Stimulated activated CD4-positive, alpha-beta T cell treated with anti-CD3 and anti-CD28 coated beads, Interleukin-15, amount 100 ng/mL, for 1 hour (primary cell): ENCODE measurements at places on chromosomes 3 and 15.

DNA sequence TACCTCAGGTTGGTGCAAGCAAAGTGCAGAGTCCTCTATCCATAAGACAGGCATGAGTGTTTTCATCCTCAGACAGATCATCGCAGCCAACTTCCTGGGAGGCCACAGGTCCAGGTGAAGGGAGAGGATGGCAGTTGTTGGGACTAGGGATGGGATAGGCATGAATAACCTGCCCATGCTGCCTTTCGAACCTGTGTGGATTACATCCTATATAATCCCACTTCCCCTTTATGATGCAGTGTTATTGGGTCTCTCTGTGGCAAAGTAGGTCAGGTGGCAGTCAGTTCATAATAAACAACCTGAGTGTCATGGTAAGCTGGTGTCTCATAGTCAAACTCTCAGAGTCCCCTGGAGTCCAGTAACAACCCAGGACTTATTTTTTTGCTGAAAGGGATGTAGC, 40.4 kb downstream of the CCR3 start:
- DNase-seq = no peak

DNA sequence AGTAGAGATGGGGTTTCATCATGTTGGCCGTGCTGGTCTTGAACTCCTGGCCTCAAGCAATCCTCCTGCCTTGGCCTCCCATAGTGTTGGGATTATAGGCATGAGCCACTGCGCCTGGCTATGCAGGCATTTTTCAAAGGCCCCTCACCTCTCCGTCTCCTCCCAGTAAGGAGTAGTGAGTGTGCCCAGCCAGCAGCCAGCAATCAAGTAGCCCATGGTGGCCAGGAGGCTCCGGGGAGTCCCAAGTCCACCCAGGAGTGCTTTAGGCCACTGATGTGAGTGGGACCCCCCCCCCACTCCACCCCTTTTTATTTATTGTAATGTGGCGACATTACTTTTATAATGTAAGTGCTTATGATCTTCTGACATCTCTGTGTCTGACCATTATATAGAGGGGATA, 8.1 kb downstream of the ISG20 start:
- DNase-seq = no peak

- no peak for DNase-seq
These were observed 324.0 kb downstream of the TBL1XR1 start for GRCh38 chr3:176873261-176873660.

DNA sequence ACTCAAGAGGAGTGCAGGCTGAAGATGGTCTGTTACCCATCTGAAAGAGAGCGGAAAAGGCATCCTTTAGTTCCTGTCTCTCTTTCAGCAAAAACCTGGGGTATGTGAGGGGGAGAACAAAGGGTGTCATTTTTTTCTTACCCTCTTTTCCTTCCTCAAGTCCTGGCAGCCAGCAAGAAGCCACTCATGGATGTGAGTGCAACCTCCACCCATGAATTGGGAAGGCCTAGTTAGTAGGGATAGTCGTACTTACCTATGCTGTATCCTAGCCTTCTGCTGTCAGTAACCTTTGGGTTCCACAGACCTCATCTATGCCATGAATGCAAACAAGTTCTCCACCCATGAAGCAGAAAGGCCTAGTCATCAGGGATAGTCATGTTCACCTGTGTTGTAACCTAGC, 472.8 kb downstream of the ZIC1 start:
- no peak for DNase-seq

DNA sequence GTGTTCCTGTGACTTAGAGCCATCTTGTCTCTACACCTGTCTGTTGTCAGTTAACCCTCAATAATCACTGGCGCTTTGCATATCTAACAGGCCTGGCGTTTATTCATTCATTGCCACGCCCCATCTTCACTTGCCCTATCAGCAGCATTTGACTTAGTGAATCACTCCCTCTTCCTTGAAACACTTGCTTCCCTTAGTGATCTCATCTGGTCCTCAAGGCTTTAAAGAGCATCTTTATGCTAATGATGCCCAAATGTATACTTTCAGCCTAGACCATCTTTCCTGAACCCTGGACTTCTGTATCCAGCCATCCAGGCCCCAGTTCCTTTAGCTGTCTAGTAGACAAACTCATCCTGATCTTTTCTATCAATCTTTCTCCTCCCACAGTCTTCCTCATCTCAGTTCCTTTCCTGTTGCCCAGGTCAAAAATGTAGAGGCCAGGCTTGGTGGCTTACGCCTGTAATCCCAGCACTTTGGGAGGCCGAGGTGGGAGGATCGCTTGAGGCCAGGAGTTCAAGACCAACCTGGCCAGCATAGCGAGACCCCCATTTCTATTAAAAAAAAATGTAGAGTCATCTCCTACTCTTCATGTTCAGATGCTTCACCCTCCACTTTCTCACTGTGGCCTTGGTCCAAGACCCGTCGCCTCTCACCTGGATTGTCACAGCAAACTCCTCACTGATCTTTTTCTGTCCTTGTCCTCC, 1.4 kb upstream of the IGDCC4 start:
- no peak for DNase-seq

DNA sequence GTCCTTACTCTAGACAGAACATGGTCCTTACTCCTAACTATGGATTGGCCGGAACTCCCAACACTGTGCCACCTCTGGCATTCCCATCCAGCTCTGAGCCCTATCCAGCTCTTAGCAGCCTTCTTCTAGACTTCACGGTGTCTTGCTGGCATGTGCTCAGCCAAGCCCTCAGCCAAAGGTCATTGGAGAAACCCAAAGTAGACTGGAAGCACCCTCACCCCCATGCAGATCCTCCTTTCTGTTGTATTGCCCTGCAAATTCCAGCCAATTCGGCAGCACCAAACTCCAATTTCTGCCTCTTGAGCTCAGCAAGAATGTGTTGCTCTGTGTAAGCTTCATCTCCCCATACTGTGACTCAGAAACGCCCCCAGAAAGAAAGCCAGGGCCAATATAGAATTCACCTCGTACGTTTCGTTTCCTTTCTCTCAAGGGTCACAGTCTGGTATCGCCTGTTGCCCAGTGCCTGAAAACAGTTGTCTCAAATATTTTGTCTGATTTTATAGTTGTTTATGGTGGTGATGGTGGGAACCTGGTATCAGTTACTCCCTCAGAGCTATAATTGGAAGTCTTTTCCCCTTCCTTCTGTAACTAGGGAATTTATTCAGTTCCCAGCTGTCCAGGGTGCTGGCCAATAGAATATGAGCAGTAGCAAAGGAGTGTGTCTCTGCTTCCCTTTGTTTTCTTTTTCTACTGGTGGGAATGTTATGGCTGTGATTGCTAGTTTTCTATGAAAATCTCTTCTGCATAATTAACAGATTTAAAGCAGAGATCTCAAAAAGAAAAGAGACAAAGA, 28.4 kb upstream of the EPHB3 start:
- DNase-seq = no peak

DNA sequence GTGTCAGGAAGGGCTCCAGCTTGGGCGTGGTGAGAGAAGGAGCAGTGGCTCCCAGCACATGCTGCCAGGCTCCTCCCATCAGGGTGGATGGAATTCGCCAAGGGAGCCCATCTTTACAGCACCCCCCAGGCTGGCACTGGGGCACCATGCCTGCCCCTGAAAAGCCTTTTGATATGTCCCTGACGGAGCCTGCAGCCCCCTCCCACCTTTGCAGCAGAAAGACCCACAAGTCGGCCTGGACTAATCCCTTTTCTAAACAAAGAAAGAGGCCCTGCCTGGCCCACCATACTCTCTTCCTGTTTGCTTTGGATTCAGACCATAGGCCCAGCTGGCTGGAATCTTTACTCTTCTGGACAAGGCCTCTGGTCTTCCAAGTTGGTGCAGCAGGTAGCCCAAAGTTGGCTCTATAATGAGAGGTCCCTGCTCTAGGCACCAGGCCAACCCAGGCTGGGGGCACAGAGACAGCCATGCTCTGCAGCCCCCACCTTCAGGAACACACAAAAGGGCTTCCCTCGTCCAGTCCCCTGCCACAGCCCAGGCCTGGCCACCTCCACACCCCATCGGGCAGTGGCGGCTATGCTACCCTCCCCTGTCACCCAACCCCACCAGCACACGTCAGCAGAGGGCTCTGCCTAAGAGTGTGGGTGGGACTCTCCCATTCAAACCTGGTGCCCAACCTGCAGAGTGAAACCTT, 5.4 kb downstream of the ANPEP start:
- no peak for DNase-seq
